NCI-H2081 (cell line): ENCODE measurements at places on chromosomes 6 and 20.

GRCh38 chr6:21747441-21747840, 153.9 kb downstream of the SOX4 start:
- no peak for DNase-seq

- peak; percentile 95 for DNase-seq
Measured at GRCh38 chr20:20267685-20268370, 100.1 kb upstream of the INSM1 start.

GRCh38 chr6:143498428-143498827, 13.1 kb downstream of the FUCA2 start:
- DNase-seq, result no peak

- DNase-seq, result no peak
Measured at GRCh38 chr20:24870881-24871280, 78.2 kb upstream of the CST7 start.

DNA sequence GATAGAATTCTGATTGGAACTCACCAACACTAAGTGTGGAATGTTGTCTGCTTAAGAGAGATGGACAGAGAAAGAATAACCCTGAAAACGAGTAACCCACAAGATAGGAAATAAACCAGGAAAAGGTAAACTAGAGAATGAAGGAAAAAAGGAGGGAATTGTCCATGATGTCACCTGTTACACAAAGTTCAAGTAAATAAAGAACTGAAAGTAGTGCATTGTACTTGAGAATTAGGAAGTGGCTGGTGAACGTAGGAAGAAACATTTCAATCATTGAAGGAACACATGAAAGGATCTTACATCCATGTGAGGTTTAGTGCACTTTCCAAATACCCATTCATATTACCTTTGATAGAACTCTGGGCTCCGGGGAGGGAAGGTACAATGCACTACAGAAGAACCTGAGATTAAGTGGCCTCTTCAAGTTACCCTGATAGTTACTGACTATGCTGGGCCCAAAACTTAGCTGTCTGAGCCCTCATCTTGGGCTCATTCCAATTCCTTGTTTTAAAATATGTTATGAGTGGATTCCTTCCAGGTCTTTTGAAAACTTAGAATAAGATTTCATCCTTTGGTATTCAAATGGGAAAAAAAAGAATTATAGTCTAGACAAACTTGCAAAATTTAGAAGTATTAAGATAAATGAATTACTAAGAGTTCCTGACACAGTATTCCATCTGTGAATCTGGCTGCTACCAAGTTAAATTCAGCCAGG, 1.1 kb upstream of the STX7 start:
- DNase-seq, result no peak

DNA sequence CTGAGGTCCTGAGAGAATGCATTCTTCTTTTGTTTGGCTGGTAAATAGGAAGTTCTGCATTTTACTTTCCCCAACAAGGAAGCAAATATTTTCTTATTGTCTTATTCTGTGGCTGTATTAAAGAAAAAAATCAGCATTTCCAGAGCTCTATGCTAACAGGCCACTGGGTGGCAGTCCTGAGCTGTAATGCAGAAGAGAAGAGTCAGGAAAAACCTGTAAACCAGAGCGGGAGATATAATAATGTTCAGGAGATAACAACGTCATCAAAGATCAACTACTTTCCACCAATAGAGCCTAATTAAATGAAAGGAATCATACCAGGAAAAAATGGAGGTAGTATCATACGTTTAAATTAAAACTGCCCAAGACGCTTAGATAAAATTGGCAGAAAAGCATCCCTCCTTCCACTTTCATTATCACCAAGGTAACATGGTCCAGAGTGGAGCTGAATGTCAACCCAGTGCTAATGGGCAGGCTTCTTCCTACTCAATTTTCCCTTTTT, 55.6 kb upstream of the CARMIL1 start:
- peak; percentile 74 for DNase-seq

GRCh38 chr6:122622479-122622878, 12.3 kb downstream of the PKIB start:
- DNase-seq, result peak; percentile 48

DNA sequence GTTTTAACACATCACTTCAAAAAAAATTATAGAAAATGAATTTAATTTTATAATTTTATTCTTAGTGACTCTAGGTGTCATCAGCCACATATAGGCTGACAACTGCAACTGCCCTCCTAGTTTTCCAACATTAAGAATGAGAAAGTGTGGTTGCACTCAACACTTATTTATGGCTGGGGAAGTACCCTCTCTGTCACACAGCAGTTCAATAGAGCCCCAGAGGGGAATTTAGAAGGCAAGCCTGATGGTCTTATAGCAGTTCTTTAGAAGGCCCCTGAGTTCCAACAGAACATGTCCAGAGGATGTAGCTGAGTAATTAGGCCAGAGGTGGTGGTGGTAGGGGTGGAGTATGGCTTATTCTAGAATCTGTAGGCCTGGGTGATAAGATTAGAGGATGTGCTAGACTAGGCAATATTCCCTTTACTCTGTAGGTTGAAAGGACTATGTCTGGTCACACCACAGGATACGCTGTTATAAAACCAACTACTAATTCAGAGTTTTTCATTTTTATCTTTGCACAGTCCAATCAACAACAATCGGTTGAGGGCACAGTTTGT, 226.5 kb upstream of the CITED2 start:
- no peak for DNase-seq

- DNase-seq, result no peak
Measured at GRCh38 chr6:2971420-2972218, at the start of gene SERPINB6. SERPINB6 (minus strand) TSS chr6:2971567; CDS start chr6:2959332, 12,235 bp downstream.

- DNase-seq, result no peak
Measured at GRCh38 chr20:23415555-23415954, 5.7 kb downstream of the NAPB start.

- DNase-seq, result no peak
Measured at GRCh38 chr6:97677626-97678025, 394.6 kb upstream of the MMS22L start.

- DNase-seq, result no peak
Measured at GRCh38 chr6:155980014-155980767, 524.6 kb upstream of the NOX3 start.

DNA sequence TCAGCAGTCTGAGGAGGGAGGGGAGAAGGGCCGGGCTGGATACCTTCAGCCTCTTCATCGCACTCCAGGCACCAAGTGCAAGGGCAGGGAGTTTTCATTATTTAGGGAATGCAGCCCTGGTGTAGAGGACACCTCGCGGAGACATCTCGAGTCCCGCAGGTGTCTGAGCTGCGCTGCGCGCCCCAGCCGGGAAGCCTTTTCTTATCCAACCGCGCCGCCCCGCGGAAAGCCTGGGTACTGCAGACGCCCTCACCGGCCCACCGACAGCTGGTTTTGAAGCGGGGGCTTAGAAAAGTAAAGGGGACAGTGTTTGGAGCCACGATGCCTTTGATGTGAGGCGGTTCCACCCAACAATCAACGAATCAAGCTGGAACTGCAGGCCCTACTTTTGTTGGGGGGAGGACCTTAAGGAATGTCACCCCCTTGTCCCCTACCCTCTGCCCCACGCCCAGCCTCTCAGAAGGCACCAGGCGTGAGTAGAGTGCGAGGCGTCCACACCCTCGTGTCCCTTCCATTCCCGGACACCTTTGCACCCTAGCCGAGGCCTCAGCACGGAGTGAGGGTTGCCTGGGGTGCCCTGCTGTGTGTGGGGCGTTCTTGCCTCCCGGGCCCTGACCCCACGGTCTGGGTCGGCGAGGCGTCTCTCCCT, 8.6 kb downstream of the NKX2-2 start:
- DNase-seq, result no peak

DNA sequence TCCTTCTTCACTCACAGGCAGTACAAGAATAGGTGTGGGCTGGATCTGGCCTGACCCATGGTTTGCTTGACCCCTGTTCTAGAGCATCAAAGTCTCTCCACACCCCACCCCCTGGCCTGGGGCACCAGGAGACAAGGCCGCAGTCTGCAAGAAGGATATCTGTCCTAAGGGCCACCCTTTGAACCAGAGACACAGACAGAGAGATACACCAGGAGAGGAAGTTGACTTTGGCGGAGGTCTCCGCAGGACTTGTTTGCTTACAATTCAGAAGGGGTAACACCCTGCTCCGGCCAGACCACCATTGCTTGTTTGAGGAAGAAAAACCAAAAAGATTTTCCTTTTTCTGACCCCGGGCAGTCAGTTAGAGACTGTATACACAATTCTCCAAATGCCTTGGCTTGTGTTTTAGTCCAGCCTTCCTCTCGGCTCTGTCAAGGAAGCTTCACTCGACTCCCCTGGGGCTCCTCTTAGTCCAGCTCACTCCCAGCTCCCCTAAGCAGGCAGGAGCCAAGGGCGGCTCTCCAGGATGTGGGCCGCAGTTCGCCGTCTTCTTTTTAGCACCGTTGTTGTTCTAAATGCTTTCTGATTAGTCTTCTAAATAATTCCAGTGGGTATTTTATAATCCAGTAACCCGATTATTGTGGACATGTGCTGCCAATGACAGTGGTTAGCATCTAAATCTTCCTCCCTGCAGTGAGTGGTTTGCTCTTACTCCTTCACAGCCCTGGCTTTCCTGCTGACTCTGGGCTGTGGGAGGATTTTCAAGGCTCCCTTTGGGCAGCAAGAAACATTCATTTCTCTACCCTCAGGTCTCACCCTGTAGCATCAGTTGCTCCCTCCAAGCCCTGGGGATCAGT, 58.6 kb upstream of the MRPS10 start:
- no peak for DNase-seq
